ENCODE measurements at places on chromosomes 5 and 9.

GRCh38 chr9:132591751-132592314 lies 9.4 kb downstream of the BARHL1 start:
- no peak for DNase-seq

GRCh38 chr9:109101202-109101595 lies 18.5 kb downstream of the TMEM245 start:
- no peak for DNase-seq

- DNase-seq, result no peak
Measured at GRCh38 chr5:74035521-74035937, 409.5 kb downstream of the ARHGEF28 start.

DNA sequence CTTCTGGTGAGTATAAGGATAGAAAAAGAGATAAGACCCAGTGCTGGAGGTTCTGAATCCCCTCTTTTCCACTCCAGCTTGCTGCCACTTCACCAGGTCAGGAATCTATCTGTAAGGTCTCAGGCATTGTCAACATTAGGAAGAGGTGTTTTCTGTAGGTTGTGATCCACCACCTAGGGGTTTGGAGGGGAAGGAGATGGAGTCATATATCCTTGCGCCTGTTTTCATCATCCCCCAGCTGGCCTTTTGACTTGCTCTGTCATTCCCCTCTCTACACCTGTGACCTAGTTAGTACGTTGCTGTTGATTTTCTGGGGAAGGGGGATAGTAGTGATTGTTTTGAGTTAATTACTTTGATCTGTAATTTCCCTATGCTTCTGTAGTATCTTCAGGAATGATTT lies 20.5 kb downstream of the SPINK5 start:
- DNase-seq, result no peak

DNA sequence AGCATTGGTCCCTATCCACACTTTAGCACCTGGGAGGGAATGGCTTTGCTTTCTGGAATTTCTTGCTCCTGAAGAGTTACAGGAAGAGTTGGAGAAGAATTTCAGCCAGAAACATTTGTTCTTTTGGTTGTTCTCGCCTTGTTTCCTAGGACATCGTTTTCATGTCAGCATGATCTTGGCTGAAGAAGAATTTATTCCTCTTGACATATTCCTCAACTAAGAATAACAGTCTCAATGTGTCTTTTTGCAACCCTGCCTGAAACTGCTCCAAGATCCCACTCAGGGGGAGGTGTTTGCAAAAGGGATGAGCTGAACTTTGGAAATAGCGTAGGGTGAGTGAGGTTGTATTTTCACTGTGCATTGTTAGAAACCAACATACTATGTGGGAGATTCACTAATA lies 26.1 kb downstream of the MAMDC2 start:
- no peak for DNase-seq

All from B cell (primary cell).